ENCODE measurements at places on chromosomes 1 and 21.

DNA sequence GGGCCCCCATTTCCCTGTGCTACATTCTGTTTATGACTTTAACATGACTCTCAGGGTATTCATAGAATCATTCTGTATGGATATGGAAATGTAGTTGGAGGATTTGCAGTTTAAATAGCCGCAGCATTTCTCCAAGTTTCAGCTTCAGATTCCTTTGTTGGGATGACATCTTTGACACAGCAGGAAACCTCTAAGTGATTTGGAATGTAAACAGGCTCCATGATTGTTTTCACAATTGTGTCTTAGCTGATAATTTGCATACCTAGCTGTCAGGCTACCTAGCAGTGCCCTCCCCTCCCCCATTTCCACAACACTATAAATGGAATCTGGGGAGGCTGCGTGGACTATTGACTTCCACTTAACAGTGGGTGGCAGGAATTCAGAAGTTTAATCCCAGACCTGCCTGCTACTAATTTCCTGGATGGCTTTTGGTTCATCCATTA, 290.2 kb downstream of the HLX start:
- DNase-seq, result no peak

GRCh38 chr1:222454782-222455181, 93.1 kb downstream of the HHIPL2 start:
- no peak for DNase-seq

DNA sequence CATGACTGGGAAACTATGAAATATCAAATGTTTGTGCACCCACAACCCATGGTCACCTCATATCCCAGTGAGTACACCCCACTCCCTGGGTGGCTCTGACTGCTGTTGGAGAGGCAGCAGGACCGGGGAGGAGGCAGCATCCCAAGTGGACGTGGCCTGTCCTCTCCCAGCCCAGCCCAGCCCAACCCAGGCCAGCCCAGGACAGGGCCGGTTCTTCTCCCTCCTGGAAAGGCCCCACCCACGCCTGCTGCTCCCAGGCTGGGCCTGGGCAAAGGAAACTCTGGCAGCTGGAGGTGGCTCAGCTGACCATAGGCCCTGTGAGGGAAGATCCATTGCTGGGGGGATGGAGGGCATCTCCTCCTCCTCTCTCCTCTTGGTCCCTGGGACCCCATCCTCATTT, 19.1 kb downstream of the MATN1 start:
- no peak for DNase-seq

GRCh38 chr1:235683653-235684052, 34.1 kb upstream of the GNG4 start:
- DNase-seq, result no peak
